CD4-positive, alpha-beta memory T cell (primary cell): ENCODE measurements at places on chromosomes 7 and 10. TPM values are rescaled to one million over a fixed set of nuclear protein-coding genes. Genes with fewer than 3 reads are reported as not detected.
A peak's percentile ranks its signal among the peaks of the same experiment; 100 is the strongest.

- DNase-seq = no peak
Measured at GRCh38 chr7:99201027-99201426, 6.9 kb downstream of the KPNA7 start.

GRCh38 chr7:132430861-132431822, 145.1 kb downstream of the PLXNA4 start:
- DNase-seq = peak; percentile 75

- DNase-seq = no peak
Measured at GRCh38 chr7:104272767-104273384, 55.5 kb upstream of the LHFPL3 start.

DNA sequence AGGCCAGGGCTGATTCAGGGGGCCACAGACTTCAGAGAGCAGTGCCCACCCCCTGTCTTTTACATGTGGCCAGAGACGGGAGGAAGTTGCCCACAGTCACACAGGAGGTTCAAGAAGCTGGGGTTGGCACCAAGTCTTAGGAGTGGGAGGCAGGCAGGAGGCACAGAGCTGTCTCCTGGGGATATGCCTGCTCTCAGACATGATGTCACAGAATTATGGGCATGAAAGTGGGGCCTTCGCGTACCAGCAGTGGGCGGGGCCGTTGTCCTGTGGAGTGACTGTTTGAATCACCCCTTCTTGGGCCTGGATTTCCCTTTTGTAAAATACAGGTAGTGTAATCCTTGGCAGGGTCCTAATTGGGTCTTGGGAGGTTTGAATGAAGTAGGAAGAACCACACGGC, 81.2 kb upstream of the PPIF start:
- no peak for DNase-seq

DNA sequence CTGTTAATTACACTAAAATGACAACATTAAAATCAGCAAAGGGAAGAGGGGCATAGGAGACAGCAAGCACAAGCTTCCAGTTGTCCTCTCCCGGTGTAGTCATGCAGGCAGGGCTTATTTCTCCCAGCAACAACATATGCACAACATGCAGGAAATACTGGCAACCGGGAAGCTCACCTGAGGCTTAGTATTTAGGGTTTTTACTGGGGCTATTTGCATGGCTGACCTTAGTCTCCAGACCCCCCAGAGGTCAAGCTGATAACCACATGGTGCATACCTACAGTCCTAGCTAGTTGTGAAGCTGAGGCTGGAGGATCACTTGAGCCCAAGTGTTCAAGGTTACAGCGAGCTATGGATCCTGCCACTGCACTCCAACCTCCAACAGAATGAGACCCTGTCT, 12.8 kb upstream of the JMJD1C start:
- no peak for DNase-seq

GRCh38 chr10:43972976-43973647, 324.4 kb upstream of the ZNF32 start:
- no peak for DNase-seq

- no peak for DNase-seq
Measured at GRCh38 chr10:63738410-63738809, 217.2 kb downstream of the REEP3 start.

GRCh38 chr10:76252733-76253132, 821.3 kb downstream of the LRMDA start:
- no peak for DNase-seq

GRCh38 chr10:75012471-75012870, 99.0 kb upstream of the SAMD8 start:
- DNase-seq = no peak

- no peak for DNase-seq
Measured at GRCh38 chr10:63168821-63169462, 35.8 kb downstream of the NRBF2 start.

GRCh38 chr7:30503274-30504212, 1.1 kb downstream of the GGCT start:
- DNase-seq = no peak

- no peak for DNase-seq
Measured at GRCh38 chr10:106312087-106312486, 852.4 kb downstream of the SORCS1 start.

DNA sequence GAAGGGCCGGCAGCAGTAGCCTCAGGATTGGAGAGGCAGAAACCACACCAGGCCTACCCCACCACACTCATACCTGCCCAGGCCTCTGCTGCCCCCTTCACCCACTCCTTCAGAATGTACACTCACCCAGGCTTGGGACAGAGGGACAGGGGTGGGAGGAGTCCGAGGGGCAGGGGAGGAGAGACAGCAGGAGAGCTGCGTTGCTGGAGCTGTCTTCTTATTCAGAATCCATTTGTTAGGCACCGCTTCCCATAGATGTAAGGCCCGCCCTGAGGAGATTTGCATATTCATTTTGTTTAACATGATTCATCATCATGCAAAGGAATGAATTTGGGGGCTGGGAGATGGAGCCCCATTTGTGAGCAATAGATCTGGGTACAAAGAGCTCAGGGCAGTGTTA, 156.7 kb downstream of the CDH23 start:
- no peak for DNase-seq

GRCh38 chr7:31553661-31554081, 39.8 kb downstream of the ITPRID1 start:
- DNase-seq = no peak

AIFM2 gene
- 4.7 TPM for total RNA-seq

NUTM2B gene
- total RNA-seq = 1.9 TPM

INMT gene
- 1.2 TPM for total RNA-seq

SORCS1 gene
- not detected for total RNA-seq

HDAC9 gene
- total RNA-seq = 0.73 TPM

CDC14C gene
- total RNA-seq = not detected
